ENCODE measurements at places on chromosomes 5 and 9.

DNA sequence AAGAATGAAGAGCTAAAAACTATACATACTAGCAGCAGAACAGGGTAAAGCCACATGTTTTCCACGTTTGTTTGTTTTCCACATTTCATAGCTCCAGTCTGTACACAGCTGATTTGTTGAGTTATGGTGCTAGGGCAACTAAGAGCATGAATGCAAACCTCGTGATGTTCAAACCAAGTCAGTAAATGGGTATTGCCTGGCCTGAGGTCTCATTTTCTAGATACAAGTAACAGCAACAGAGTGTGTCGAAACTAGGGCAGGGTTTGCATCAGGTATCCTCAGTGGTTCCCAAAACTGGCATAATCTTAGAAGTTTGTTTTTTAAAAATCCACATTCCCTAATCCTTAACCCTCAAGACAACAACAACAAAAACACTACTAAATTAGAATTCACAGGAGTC, 89.3 kb downstream of the CEMIP2 start:
- DNase-seq, result no peak

- DNase-seq, result no peak
Observed at GRCh38 chr9:88342246-88342645, 46.0 kb upstream of the SPIN1 start.

DNA sequence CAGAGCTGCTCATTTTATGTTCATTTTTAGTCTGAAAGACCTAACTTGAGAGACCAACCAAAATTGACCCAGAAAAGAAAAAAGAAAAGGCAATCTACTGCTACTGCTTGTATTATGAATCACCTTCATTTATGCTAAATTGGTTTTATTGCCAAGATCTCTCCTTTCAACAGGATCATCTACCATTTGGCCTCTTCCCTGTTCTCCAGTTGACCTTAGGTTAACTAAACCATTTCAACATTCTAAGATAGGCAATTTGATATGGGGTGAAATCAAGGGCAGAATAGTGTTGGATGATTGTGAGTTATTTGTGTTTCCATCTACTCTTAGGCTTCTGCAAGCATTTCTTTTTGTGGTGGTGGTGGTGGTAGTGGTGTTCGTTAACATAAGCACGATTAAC, 48.3 kb upstream of the POU4F3 start:
- no peak for DNase-seq

GRCh38 chr9:33637881-33638280, 113.8 kb downstream of the ANKRD18B start:
- DNase-seq, result no peak

DNA sequence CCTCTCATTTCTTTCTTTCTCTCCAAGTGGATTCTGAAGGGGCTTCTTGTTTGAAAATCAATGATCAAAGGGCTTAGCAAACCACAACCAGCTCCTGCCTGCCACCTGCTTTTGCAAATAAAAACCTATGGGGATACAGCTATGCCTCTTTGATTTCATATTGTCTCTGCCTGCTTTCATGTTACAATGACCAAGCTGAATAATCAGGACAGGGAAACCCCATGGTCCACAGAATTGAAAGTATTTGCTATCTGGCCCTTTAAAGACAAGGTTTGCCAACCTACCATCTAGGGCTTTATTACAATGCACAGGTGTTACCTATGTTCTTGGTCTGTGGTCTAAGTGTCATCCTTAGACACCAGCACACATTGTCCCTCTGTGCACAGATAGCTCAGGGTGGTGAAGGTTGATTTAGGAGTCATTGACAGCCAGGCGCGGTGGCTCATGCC, 28.8 kb upstream of the PLIN2 start:
- no peak for DNase-seq

GRCh38 chr5:149298163-149298562, 26.5 kb downstream of the AFAP1L1 start:
- DNase-seq, result no peak

DNA sequence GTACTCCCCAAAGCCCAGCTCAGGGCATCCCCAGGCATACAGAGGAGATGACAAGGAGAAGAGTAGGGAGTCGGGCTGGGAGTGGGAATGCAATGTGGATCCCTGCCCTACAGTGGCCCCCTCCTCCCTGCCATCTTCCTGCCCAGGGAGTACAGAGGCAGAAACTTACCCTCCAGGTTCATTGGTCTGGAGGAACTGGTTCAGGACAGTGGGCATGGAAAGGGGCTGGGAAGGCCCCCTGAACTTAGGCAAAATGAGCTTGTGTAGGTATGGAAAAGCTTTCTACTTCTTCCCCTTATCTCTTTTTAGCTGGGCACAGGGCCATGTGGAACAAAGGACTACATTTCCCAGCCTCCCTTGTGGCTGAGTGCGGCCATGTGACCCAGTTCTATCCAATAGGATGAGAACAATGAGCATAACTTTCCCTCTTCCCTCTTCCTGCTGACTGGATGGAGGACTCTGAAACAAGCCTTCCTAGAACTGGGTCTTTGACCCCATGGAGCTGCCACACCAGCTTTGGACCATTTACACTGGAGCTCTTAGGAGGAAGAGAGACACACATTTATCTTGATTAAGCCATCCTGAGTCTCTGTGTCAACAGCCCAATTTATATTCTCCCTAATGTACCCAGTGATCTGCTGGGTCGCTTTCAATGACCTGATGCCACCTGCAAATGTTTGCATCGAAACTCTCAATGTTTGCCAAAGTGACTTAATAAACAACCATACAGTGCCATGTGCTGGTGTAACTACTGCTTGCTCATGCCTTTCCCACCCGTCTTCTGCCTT, 25.0 kb upstream of the HMCN2 start:
- DNase-seq, result no peak

DNA sequence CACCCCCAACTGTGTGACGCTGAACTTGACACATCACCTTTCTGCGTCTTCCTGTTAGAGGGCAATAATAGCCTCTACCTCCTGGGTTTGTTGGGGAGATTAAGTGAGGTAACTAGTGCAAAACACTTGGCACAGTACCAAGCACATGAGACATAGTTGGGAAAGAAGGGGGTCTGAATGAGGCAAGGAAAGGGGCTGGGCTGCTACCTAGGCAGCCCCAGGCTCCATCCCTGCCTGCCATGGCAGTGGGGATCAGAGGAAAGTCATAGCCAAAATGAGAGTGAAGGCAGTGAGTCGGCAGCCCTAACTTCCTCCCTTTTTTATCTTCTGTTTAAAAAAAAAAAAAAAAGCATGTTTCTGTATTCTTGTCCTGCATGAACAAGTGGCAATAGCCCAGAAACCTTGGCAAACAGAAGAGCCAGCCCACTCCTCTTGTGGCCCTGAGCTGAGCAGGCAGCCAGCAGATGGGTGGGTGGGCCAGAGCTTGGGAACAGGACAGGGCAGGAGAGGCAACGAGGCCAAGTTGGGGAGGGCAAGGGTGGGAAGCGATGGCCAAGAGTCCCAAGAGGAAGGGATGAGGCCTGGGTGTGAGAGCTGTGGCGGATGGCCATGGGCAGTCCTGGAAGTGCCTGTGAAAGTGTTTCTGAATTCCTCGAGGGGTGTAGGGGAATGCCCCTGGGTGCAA, 11.4 kb downstream of the CAMK2A start:
- DNase-seq, result no peak

DNA sequence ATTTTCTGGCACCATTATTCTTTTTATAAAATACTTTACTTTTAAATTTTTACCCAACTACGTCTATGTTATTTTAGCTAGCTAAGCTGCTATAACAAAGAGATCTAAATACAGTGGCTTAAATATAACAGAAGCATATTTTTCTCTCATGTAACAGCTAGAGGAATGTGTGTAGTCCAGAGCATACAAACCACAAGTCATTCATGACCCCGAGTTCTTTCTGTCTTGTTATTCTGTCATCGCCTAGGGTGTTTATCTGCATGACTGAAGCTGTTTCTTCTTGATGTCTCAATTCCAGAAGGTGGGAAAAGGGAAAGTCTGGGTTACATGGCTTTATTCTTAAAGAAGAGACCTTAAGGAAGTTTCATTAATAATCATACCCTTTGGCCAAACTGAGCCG, 136.9 kb upstream of the RFX3 start:
- no peak for DNase-seq

GRCh38 chr5:21152611-21153010, 1164.6 kb upstream of the CDH18 start:
- no peak for DNase-seq

All from natural killer cell treated with Interleukin-12 subunit alpha and Interleukin-12 subunit beta and Interleukin-15 and Interleukin-18, amount 100 ng/mL, for 72 hours (primary cell).